ENCODE measurements at places on chromosomes 6 and 20.

DNA sequence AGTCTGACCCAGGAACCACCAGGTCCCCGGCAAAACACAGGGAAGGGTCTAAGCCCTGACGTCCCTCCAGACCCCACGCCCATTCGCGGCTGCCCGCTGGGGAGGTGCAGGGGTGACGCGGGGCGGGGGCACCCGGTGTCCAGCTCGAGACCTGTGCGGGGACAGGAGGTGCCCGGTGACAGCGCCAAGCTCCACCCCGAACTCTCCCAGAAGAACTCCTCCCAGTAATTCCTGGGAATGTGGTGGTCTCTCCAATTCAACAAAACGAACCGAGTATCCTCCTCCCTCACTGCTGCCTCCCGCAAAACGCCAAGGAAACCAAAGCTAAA lies 164.1 kb upstream of the PDE10A start:
- DNase-seq: no peak

GRCh38 chr6:88321306-88321705 lies 155.2 kb upstream of the CNR1 start:
- no peak for DNase-seq

GRCh38 chr20:6966721-6967120 lies 199.2 kb downstream of the BMP2 start:
- DNase-seq: no peak

DNA sequence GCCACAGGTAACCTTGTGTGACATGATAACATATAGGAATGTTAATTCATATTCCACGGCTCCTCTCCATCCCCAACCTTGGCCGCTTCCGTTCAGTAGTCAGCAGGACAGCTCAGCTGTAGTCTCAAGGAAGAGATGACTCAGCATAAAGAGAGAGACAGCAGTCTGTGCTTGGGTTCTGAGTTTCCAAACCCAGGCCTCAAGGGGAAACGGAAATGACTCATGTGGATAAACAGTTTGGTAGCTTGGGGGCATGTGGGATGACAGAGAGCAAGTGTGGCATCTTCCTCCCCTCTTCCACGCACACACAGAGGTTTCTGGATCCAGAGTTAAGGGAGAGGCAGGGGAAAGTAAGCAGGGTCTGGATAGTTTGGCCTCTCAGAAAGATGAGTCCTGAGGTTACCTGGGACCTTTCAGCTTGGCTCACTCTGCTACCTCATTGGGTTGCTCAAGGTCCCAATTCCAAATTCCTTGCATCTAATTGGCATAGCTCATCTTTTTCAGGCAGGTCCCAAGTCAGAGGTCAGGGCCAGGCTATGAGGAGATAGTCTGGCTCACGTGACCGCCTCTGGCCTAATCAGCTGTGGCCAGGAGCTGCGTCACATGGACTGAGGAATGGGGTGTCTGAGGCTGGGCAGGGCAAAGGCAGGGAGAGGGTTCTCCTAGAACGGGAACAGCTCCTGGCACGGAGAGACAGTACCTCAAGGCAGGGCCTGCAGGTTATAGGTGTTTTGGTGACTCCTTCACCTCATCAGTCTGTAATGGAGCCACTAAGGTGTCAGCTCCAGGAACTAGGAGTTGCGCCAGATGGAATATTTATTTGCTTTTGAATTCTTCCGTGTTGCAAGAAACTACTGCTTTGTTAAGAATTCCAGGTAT lies 36.5 kb upstream of the MLN start:
- peak; percentile 84 for DNase-seq

DNA sequence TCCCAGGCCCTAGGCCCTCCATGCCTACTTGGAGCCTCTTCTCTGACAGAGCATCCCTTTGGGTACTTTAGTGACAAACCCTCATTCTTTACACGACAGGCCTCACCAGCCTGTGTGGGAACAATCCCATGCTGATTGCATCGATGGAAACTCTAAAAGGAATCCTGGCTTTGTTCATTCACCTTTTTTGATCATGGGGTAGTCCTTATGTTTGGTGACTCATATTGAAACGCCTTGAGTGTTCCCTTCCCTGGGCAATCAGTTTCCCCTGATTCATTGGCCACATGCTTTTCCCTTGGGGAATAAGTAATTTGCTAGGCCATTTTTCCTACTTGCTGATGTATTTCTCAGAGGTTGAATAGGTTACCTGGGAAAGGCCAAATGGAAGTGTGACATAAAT lies 14.7 kb upstream of the TNFAIP3 start:
- no peak for DNase-seq

DNA sequence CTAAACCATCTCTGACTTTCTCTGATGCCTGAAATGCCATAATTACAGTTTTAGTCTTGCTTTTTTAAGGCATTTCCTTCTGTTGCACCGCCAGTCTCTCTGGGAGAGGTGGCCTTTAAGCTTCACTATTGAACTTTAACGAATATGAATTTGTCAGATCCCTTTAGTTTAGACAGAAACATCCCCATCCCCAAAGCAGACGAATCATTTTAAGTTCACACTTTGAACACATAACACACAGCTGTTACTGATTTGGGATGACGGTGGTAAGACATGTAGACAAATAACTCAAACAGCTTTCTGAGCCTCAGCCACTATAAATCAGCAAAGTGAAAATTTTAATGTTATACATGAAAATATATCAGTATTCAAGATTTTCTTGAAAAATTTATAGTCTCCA lies 7.2 kb upstream of the IPCEF1 start:
- DNase-seq: no peak

GRCh38 chr6:70371454-70372105 lies 41.7 kb upstream of the FAM135A start:
- peak; percentile 53 for DNase-seq

DNA sequence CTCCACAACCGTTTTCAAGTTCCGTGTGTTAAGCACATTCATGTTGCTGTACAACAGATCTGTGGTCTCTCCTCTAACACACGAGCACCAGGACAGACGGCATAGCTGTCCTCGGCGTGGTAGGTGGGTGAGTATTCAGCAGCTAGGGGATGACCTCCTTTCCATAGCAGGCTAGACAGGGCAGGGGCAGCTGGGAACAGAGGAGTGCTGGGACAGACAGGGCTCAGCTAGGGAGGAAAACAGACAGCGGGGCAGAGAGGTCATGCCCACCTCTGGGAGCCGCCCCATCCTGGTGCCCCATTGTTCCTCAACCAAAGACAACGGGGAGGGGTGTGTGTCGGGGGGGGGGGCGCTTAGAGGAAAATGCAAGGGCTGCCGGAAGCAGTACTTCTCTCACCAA lies 271.5 kb upstream of the FOXQ1 start:
- no peak for DNase-seq

DNA sequence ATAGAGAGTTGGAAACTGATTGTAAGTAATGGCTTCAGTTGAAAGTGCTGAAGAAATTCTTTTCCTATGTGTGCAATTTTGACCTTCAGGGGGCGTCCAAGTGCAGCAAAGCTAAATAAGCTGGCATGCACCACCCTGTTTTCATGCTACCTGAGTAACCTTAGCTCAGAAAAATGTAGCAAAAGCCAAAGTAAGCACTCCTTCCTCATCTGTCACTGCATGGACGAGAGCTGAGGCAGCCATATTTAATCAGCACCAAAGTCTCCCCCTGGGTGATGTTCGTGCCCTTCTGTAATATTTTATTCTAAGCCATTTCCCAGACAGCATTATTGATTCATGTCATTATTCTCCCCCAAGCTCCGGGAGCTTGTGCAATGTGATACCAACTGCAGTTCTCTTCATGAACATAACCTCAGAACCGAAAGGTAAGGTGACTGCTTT lies 123.1 kb downstream of the RPS12 start:
- no peak for DNase-seq

All from AG09319 (cell line).